ENCODE measurements at places on chromosomes 3 and 15. TPM values are rescaled to one million over a fixed set of nuclear protein-coding genes. Genes with fewer than 3 reads are reported as not detected.
A peak's percentile ranks its signal among the peaks of the same experiment; 100 is the strongest.

Gene TAMM41
- 10.2 TPM for total RNA-seq

Gene CKMT1A
- total RNA-seq, result 6.5 TPM

GRCh38 chr3:188272481-188273372 is 118.8 kb downstream of the LPP start:
- no peak for DNase-seq

GRCh38 chr3:160982491-160982890 is 122.7 kb downstream of the B3GALNT1 start:
- no peak for DNase-seq

DNA sequence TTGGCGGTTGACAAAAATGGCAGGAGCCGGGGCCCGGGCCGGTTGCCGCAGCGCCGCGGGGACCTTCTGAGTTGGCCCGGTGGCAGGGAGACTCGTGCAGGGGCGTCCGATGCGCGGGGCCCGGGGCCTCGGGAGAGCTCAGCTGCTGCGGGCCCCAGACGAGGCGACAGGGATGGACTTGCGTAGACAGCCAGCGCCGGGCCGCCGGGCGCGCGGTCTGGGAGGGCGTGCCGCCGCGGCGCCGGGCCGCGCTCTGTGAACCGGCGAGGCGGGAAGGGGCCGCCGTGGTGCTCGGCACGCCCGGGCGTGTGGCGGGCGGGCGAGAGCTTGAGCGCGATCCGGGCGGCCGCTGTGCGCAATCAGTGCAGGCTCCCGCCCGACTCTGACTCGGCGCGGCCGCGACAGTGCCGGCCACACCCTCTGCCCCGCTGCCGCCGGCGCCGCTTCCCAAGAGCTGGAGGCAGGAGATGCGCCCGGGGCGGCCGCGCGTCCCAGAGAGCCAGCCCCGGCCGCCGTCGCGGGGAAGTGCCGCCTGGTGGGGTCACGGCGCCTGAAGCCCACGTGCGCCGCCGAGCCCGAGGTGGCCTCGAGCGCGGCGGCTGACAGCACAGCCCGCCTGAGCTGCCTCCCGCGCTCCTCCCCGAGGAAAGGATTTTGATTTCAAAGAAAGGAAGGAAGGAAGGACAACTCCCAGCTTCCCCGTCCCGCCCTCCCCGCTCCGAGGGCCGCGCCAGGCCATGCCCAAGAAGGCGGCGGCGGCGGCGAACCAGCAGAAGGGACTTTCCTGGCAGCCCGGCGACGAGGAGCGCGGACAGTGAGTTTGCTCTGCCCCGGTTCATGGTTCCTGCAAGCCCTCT is 657 bp downstream of the TLNRD1 start:
- DNase-seq, result peak; percentile 62

DNA sequence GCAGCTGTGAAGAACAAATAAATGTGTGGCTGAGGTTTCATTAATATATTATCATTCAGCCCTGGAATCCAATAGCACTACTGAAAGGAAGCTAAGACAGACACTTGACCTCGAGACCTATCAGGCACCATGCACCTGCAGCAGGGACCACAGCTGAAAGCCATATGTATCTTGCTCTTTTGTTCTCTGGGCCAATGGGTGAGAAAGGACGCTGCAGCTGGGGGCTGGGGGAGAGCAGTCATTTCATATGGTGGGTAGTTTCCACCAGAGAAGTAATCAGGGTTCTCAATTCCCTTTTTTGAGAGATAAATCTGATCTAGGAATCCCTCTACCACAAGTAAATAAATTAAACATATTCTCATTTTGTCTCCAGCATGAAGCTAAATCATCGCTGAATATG is 225.6 kb upstream of the STRIT1 start:
- no peak for DNase-seq

DNA sequence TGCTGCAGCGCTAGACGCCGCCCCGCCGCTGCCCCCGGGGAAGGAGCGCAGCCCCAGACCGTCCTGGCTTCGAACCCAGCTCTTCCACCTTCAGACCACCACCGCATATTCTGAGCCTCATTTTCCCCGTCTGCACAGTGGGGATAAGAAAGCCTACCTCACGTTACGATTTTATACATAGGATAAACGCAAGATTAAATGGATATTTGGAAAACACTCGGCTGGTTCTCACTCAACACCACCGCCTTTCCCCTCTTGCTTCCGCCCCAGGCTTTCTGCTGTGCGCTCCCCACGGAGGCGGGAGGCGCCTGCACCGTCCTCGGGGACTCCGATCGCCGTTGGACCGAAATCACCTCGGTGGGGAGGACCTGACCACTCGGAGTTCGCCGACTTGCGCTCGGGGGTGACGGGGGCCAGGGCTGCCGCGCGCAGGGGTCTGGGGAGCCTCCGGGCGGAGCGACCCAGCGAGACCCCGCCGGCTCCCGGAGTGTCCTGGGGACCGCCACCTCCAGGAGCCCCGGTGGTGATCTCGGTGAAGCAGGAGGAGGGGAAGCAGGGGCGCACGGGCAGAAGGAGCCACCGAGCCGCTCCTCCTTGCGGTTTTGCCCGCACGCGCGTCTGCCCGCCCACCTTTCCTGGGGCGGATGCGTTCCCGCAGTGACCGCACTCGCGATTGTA is 4.0 kb downstream of the FBXL22 start:
- DNase-seq, result peak; percentile 41

- no peak for DNase-seq
Observed at GRCh38 chr15:83200162-83200561, 7.5 kb downstream of the HDGFL3 start.

DNA sequence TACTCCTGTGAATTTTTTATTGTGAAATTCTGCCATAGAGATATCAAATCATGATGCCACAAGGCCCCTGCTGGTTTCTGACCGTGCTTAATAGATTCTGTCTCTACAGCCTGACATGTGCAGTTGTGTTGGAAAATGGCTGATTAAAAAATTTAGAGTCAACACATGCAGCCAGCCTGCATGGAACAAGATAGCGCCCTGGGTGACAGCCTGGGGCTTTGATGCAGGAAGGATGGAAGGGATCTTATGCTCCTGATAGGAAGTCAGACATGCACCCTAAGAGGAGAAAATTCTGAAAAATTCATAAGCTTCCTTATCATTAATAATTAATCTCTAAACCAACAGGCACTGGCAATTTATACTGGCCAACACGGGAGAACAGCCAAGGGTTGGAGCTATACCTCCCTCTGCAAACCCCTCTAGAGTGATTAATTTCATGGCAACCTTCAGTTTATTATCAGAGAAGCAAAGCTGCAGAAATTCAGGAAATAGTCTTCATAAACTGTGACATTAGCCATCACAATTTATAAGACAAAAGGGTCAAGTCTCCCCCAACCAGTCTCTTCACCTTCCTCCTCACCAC is 198.4 kb downstream of the CADPS start:
- no peak for DNase-seq

DNA sequence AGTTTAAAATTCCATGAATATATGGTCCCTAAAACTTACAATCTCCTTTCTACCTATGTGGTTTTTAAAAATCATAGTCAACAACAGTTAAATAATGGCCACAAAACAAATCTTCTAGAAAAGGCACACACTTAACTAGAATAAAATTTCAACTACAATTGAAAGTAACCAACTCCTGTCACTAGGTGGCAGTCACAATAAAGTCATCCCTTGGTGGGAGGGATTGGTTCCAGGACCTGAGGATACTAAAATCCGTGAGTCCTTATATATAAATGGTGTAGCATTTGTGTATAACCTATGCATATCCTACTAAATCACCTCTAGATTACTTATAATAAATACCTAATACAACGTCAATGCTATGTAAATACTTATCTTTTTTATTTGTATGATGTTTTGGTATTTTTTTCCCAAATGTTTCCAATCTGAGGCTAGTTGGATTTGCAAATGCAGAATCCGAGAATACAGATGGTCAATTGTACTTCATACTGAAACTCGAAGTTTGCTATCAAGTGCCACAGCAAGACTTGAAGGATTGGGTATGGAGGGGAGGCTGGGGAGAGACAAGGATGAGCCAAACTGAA is 172.6 kb downstream of the FMN1 start:
- DNase-seq, result peak; percentile 52

DNA sequence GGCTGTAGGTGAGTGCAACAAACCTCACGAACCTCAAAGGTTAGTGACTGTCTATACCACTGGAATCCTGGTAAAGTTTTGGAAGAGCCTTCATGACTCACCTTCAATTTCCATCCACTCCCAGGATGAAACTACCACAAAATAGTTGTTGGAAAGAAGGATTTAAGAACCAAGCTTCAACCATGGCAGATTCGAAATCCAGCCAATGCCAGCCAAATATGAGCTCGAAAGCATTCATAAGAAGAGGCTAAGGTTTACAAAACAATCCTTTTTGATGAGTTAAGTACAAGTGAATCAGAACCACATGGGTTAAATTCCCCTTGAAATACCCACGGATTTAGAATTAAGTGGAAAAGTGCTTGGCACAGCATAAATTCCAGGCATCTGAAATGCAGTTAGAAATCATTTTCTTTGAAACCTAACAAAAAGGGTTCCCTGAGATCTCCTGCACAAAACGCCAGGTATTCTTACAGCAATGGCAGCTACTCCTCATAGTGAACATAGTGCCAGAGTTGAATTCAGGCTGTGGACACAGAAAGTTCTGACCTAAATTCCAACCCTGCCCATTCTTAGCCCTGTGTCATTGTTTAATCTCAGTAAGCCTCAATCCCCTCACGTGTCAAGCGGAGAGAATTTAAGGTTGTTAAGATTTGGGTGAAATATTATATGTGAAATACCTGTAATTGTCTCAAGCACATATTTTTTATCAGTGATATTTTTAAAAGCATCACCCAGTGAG is 89.2 kb downstream of the FBN1 start:
- no peak for DNase-seq

DNA sequence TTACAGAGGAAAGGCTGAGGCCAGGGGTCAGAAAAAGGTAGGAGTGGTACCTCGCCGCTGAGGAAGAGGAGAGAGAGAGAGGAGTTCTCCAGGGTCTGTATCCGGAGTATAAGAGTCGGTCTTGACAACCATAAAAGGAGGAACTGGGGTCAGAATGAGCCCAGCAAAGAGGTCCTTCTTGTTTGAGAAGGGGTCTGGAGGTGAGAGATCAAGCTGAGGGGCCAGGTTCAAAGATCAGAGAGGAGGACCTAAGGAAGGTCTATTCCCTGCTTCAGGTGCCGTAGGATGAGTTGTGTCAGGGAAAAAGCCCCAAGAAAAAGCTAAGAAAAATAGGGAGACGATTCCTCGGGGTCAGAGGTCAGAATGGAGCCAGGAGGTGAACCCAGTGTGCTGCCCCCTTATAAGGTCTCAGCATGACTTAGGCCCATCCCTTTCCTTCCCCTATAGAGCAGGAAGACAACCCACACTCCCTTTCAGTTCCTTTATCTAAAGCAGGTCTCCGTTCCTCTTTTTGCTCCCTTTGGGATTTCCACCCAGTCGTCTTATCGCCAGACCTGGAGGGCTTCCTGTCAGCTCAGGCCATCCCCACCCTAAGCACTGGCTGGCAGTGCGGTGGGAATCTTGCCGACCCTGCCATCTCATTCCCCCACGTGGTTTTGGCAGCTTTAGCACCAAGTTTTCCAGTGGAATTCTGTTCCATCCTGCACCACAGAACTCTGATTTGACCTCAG is 651 bp downstream of the MTMR14 start:
- DNase-seq, result peak; percentile 35

DNA sequence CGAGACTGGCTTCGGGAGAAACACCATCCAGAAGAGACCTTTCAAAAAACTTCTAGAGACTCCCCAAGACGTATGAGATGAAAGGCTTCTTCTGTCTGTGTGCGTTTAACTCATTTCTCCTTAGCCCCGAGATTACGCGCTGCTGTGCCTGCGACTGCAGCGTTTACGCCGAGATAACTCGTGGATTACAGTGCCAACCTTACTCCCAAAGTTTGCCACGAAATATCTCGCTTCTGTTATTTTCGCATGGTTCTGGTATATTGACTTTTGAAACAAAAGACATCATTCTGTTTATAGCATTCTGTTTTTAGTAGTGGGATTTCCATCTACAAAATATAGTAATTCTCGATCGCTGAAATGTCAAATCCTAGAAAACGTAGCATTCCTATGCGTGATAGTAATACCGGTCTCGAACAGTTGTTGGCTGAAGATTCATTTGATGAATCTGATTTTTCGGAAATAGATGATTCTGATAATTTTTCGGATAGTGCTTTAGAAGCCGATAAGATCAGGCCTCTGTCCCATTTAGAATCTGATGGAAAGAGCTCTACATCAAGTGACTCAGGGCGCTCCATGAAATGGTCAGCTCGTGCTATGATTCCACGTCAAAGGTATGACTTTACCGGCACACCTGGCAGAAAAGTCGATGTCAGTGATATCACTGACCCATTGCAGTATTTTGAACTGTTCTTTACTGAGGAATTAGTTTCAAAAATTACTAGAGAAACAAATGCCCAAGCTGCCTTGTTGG is 467 bp downstream of the PGBD4 start:
- DNase-seq, result no peak

GRCh38 chr15:57205996-57206395 is 170.3 kb upstream of the CGNL1 start:
- DNase-seq, result no peak

DNA sequence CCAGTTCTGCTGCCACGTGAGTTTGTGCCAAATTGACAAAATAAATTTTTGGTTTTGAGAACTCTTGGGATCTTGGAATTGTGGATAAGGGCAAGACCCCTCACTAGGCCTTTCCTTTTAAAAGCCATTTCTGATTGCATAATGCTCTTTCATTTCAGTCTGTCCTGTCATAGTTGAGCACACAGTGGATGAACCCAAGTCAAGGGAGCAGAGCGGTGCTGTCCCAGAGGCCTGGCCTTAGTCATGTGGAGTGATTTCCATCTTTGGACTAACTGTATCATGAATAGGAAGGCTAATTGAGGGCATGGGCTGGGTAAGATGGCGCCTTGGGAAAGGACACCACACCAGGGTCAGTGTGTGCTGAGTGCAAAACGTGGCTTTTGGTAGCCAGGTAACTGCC is 304.0 kb downstream of the UACA start:
- DNase-seq, result no peak

DNA sequence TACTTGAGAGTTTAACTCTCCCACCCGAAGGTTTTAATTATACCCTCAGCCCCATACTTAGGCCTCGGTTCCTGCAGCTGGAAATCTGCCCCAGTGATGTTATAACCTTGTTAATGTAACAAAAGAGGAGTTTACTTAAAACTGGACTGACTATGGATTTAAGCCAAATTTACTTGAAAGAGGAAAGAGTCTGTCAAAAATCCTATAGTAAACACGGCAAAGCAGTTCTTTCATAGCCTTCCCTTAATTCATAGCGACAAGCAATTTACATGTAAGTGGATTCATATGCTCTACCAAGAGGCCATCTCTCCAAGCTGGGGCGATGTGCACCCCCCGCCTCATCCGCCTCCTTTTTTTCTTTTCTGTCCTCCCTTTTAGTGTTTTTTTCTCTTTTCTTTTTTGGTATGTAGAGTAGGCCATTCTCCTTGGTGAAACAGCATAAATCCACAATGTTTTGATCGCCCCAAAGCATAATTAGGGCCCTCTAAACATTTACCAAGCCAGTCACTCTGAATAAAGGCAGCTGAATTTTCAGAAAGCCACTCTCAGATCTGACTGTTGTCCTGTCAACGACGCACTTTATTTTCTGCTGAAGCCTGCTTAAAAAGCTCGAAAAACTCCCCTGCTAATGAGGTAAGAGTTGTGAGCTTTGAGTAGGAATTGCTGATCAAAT is 373.1 kb upstream of the WNT5A start:
- no peak for DNase-seq
